ENCODE measurements at places on chromosomes 12 and 14. TPM values are rescaled to one million over a fixed set of nuclear protein-coding genes. Genes with fewer than 3 reads are reported as not detected.

DNA sequence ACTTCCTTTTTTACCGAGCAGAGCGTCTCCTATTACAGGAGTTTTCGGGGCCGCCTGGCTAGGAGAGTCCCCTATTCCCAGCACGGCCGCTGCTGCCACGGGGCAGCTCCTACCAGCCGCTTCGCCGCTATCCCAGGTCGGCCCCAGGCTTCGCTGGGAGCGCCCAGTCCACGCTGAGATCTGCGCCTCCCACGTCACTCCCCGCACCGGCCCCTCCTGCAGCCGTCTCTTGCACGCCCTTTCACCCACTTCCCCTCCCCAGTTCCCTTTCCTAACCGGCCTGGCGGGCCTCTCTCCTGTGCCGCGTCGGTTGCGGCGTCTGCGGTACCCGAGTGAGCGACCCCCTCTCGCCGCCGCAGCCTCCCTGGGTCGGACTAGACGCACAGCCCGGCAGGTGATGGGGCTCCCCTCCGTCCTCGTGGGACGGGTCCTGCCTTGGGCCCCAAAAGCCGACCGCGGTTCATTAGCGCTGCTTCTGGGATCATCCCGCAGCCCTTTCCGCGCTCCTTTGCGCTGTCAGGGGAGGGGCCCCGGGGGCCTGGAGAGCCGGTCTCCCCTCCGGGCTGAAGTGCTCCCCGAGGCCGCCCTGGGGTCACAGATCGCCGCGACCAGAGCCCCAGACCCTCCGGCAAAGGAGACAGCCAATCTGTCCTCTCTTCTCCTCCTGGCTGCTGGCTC, 1318.4 kb downstream of the TMEM121 start:
- no peak overlapping the region for H3K27ac ChIP-seq
- H3K36me3 ChIP-seq: no peaks in the 10 kb centered on the region
- H3K4me1 ChIP-seq: peaks cover 11% of the 10 kb centered on the region
- DNase-seq: no peak

DNA sequence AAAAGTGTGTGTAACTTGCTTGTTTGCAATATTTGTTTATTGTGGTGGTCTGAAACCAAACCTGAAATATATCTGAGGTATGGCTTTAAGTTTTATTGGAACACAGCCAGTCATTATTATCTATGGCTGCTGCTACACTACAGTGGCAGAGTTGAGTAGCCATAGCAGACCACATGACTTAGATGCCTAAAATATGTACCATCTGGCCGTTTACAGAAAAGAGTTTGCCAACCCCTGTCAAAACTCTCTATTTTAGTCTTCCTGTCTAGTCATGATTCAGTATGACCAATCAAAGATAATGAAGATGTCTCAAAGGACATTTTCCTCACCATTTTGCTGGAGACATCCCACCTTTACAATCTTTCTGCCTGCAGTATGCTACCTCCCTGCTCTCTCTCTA, 242.3 kb downstream of the ANO6 start:
- DNase-seq: no peak
- H3K27me3 ChIP-seq: peaks cover 3% of the 10 kb centered on the region
- H3K4me3 ChIP-seq: no peak overlapping the region
- H3K27ac ChIP-seq: no peak overlapping the region
- H3K4me1 ChIP-seq: no peaks in the 10 kb centered on the region

Gene CIDEB
- total RNA-seq: not detected

GRCh38 chr14:68924186-68925158, 54.6 kb downstream of the ACTN1 start:
- no peaks in the 10 kb centered on the region for H3K27me3 ChIP-seq
- peak; percentile 25 for DNase-seq
- peaks cover 95% of the 10 kb centered on the region for H3K36me3 ChIP-seq
- no peak overlapping the region for H3K4me3 ChIP-seq
- no peak overlapping the region for H3K27ac ChIP-seq

Gene CD69
- 0.25 TPM for total RNA-seq

DNA sequence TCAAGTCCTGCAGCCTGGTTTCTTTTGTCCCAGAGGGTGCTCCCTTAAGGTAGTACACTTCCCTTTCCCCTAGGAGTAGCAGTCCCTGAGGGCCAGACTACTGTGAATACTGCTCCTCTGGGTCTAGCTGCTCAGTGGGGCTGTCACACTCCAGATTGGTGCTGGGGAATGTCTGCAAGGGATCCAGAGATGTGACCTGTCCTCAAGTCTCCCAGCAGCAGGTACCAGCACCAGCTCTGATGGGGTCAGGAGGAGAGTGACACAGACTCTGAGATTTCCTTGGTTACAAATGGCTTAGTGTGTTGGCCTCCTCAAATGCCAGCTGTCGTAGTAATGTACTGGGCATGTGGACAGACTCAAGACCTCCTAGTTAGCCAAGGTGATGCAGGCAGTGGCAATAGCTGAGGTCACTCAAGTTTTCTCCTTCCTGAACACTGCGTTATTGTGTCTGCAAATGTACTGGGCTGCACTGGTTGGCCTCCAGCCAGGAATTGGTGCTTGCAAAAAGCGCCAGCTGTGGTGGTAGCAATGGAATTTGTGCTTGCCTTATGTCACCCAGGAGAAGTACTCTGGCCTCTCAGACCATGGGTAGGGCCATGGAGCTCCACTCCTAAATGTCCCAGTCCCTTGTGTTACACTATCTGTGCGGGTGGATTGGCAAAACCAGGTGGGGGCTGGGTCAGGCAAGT, 36.4 kb upstream of the AEBP2 start:
- no peaks in the 10 kb centered on the region for H3K27me3 ChIP-seq
- no peak overlapping the region for H3K4me3 ChIP-seq
- no peak overlapping the region for H3K27ac ChIP-seq
- no peaks in the 10 kb centered on the region for H3K36me3 ChIP-seq

- H3K27me3 ChIP-seq: no peaks in the 10 kb centered on the region
- H3K36me3 ChIP-seq: peaks cover 37% of the 10 kb centered on the region
- peaks cover 83% of the 10 kb centered on the region for H3K4me1 ChIP-seq
- no peak overlapping the region for H3K4me3 ChIP-seq
Observed at GRCh38 chr14:96249029-96249428, 7.0 kb upstream of the BDKRB1 start.

DNA sequence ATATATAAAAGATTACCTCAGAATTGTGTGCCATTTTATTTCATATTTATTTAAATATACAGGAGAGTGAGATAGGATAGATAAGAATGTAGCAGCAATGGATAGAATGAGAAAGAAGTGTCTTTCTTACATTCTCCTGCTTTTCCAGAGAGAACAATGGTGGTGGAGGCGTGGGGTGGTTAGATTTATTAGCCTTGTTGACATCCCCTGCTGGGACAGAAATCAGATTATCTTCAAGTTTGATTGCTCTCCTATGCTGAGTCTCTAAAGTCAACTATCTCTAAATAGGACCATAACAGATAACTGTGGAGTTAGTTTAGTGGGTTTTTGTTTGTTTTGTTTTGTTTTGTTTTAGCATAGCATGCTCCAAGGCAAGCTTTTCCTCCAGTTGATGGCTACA, 397.6 kb downstream of the LRFN5 start:
- no peaks in the 10 kb centered on the region for H3K4me1 ChIP-seq
- H3K36me3 ChIP-seq: no peaks in the 10 kb centered on the region
- H3K4me3 ChIP-seq: no peak overlapping the region
- DNase-seq: no peak
- no peak overlapping the region for H3K27ac ChIP-seq

DNA sequence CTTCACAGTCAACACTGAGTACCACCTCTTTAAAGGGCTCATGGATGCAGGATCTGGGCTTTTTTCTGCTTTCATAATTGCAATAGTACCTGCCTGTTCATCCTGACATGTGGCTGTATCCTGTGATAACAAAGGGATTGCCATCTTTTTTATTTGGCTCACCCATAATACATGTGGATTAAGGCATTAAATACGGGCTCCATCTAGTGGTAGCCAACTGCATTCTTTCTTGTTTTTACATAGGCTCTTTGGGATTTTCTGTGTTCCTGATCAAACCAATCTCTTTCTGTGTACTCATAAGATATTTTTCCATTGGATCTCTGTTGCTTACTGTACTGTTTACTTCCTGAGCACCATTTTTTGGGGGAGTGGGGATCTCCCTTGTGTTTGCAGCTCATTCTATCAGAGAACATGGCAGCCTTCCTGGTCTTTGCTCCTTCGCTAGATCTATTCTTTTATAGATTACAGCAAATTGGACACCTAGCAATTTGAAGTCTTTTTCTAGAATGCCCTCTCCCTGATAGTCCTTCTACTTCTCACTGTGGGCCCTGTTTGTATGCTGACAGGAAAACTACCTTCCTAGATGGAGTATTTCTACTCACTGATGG, 723.4 kb upstream of the MDGA2 start:
- no peak overlapping the region for H3K27ac ChIP-seq
- no peak overlapping the region for H3K4me3 ChIP-seq
- H3K27me3 ChIP-seq: no peaks in the 10 kb centered on the region
- H3K4me1 ChIP-seq: no peaks in the 10 kb centered on the region
- no peak for DNase-seq
